ENCODE measurements at places on chromosomes 5 and 9.

GRCh38 chr9:86714999-86715398, 232.3 kb downstream of the GAS1 start:
- no peak for DNase-seq

- DNase-seq: peak; percentile 50
Measured at GRCh38 chr5:180153991-180154390, 55.0 kb downstream of the RASGEF1C start.

GRCh38 chr9:90684736-90685135, 42.1 kb upstream of the DIRAS2 start:
- DNase-seq: no peak

DNA sequence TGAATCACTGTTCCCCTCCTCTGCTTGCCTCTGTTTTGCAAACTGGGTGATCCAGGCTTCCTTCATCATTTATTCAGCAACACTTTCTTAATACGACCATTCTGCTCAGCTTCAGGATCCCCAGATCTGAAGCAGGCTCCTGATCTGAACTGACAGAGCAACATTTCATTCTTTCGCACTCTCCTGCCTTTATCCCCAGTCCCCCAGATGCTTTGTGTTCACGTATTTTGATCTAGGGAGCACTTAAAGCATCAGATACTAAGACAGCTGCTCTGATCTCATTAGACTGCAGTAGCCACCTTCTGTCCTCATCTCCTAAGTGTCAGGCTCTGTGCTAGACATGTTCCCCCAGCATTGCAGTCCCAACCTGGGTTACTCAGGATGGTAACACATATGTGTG, 158.0 kb downstream of the TRIO start:
- no peak for DNase-seq

GRCh38 chr5:67591491-67591890, 394.9 kb upstream of the CD180 start:
- DNase-seq: no peak

DNA sequence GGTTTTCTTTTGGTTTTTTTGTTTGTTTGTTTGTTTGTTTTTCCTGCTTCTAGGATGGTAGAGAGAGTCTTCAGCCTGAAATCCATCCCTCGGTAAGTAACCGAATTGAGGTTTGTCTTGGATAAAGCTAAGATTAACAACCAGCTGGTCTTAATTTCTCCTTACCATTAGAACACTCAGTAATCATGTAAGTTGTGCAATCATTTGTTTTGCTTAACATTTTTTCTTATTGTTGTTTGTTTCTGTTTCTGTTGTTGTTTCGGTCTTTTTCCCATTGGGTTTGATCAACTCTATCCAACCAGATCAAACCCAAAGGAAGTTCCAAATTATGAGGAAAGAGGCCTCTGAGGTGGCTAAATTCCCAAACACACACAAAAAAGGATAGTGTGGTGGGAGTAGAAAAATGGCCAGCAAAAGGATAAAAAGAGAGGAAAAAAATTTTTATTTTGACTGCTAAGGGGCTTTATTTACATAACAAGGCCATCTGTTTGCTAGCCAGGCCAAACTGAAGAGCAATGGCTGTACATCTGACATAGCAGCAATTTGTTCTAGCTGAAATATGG, 49.6 kb upstream of the ANKRD31 start:
- DNase-seq: no peak

DNA sequence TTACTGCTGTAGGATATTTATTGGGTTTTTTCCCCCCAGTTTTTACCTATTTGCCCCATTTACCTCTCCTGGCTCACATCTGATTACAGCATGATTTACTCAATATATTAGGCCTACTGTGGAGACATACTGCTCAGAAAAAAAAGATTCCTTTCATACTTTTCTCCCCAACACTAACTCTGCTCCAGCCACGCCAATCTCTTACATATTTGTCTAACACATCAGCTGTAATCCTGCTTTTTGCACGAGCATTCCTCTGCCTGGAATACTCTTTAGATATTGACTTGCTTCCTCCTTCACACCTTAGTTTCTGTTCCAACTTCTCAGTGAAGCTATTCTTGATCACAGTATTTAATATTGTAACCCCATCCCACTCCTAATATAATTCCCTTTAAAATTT, 158.1 kb upstream of the VCAN start:
- no peak for DNase-seq
